ENCODE measurements at places on chromosomes 4 and X.

DNA sequence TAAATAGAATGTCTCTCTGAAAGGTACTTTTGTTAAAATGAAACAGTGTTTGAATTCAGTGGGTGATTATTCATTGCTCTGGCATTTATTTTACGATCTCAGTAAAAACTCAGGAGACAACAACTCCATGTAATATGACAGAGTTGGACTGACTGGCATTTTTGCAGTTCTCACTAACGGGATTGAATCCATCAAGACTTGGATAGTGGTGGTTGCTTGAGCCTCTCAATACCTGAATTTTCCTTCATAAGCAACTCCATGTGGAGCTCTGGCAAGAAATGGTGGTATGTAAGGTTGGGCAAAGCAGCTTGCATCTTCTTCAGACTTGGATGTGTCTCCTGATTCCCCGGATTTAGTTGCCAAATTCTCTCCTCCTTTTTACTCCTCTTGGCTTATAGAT is 72.7 kb downstream of the FRMPD4 start:
- DNase-seq = no peak

GRCh38 chrX:62923093-62923492 is 428.0 kb downstream of the SPIN4 start:
- no peak for DNase-seq

DNA sequence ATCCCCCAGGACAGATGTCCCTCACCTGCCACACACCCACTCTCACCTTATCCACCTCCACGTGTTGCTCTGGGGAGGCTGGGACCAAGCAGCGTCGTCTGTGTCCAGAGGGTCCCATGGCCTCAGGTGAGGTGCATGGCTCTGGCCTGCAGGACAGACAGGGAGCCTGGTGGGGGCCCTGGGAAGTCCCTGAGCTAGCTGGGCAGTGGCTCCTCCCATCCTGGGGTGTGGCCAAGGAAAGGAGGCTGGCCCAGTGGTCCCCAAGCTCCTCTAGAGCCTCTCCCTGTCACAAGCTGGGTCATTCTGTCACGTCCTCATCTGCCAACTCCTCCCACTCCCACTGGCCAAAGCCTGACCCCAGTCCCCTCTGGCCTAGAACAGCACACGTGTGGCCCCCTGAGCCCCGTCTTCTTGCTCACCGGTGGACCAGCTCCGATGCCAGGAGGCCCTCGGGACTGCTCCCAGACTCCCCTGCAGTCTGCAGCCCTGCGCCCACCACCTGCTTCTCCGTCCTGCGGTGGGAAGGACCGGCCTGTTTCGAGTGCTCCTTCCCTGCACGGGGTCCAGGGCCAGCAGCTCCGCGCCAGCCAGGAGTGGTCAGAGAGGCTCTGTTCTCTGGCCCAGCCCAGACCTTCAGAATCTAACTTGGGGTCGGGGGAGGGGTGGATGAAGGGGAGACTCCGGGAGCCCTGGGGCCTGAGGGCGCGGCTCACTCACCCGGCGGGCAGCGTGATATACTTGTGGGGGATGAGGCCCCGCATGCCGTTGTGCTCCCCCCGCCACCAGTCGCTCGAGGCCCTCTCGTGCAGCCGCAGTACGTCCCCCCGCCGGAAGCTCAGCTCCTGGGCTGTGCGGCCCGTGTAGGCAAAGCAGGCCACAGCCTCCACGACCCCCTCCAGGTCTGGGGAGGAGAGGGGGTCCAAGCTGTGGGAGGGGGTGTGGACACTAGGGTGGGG is 4.8 kb downstream of the AVPR2 start:
- DNase-seq = no peak

GRCh38 chr4:24235618-24236017 is 345.8 kb upstream of the PPARGC1A start:
- DNase-seq = no peak

DNA sequence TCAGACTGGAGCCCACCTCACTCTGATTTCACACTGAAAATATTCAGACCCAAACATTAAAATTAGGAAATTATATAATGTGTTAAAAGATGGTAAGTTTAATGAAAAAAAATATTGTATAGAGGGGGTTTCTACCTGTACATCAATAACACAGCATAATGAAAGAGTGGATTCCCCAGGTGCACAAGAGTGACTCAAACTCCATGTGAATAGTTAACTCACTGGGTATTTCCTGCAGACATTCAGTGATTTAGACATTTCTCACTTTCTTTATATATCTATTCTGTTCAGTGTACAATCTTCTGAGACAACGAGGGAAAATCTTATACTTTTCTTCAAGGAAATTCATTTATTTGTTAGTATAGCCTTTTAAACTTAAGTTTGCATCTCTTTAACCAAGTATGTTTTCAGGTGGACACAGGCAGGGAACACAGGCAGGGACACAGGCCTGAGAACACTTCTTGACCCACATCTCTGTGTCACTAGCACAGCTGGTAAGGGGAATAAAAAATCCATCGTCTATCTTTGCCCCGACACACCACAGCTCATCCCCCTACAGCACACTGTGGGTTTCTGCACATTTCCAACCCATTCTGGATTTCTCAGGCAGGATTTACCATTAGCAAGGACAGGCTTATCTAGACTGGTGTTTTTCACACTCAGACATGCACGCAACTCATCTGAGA is 525.5 kb upstream of the BOD1L1 start:
- no peak for DNase-seq

DNA sequence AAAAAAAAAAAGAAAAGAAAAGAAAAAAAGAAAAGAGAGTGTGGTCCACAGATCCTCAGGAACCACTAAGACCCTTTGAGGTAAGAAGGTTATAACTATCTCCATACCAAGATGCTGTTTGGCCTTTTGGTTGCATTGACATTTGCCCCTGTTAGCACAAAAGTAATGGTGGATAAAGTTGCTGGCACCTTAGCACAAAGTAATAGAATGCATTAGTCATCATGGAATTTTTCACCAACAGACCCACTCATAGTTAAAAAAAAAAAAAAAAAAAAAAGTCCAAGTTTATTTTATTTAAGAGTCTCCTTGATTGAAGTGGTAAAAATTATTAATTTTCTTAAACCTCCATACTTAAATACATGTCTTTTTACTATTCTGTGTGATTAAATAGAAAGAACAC is 78.4 kb upstream of the RBPJ start:
- no peak for DNase-seq

DNA sequence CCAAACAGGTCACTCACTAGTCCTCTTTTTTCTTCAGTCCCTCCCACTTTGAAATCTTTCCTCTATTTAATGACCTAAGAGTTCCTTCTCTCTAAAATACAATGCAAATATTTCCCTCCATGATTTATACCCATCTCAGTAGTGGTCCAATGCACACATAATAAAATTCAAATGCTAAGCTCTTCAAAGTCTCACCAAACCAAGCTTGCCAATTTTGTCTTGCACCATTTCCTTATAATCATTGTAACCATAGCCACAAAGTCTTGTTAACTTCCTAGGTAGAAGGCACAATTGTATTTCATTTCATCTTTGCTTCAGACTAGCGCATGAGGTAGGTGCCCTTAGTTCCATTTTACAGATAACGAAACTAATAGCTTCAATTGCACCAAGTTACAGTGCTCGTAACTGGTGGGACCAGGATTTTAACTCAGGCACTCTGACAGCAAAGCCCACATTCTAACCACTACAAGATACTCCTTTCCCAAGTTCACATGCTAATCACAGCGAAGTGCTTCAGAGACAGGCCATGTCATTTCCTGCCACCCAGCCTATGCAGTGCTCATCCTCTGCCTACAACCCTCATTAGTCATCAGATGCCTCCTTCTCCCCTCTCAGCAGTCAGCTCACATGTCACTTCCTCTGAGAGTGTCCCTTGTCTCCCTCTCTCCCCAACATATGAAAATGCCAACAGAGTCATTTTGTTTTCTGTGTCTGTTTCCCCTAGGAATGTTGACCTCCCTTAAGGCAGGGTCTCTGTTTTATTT is 66.9 kb upstream of the PPARGC1A start:
- DNase-seq = peak; percentile 18

DNA sequence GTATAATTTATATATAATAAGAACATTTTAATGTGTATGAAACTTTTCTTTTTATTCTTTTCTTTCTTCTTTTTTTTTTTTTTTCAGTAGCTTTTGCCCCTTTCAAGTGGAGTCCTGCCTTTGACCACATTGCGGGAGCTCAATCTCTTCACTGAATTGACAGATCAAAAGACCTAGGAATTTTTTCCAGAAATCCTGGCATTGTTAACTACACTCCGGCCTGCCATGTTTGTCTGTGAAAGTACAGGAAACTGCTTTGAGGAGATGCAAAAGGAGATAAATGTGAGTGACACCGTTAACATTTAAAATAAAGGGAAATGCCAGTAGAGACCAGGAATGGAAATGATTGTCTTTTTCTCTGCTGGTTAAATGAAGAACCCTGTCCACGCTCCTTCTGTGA is 159.3 kb upstream of the VCX3A start:
- no peak for DNase-seq

GRCh38 chr4:53490965-53491622 is 100.2 kb downstream of the LNX1 start:
- peak; percentile 17 for DNase-seq

DNA sequence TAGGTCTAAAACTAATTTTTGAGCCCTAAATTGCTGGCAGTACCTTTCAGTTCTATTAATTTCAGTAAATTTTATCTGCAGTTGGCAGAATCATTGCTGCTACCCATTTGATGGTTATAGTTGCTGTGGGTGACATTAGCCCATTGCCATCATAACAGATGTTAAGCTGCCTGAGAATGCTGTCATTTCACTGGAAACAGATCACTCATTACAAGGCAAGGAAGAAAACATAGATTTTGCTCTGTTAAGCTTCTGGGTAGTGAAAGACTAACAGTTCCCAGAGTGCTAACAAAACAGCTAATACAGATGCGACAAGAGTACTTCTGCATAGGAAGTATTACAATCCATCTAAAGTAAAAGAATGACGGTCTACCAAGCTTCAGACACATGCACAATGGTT is 213.2 kb downstream of the SPANXN3 start:
- DNase-seq = no peak

- DNase-seq = peak; percentile 14
Observed at GRCh38 chr4:88442689-88443191, 14.2 kb upstream of the HERC5 start.

- no peak for DNase-seq
Observed at GRCh38 chrX:34915463-34916225, 27.0 kb upstream of the FAM47B start.

DNA sequence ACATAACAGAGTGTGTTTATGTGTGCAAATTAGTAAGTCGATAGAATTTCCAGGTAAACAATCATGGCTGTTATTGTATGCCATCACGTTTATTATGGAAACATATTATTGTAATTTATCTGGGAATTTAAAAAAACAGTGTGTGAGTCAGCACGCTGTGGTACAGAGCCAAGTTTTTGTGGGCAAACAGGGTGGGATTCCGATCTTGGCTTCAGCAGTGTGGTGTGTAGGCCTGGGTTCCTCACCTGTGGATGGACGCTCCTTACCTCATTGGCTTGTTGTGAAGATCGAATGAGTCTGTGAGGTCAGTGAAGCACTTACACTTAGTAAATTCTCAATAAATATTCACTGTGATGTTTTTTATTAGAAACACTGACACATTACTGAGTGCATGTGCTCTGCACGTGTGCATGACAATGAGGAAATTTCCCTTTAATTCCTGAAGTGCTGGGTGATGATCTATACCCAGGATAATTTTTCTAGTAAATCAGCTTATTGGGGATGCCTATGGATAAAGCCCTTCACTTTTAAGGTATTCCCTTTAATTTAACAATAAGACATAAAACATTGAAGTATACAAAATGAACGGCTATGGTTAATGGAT is 36.4 kb downstream of the SLIT2 start:
- no peak for DNase-seq

- peak; percentile 71 for DNase-seq
Observed at GRCh38 chr4:173025131-173025530, 143.5 kb upstream of the GALNT7 start.

DNA sequence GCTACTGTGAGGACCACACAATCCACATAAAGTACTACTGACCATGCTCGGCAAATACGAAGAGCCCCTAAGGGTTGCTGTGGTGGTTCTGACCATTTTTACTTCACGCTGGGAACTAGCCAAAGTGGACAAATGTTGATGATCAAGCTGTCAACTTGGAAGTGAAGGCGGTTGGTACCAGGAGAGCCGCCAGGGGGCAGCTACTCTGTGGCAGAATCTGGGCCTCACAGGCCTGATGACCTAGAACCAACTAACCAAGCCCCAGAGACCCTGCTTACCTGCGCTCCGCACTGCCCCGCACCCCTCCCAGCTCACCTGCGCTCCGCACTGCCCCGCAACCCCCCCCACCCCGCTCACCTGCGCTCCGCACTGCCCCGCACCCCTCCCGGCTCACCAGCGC is 5.6 kb downstream of the GAK start:
- DNase-seq = no peak

- DNase-seq = no peak
Observed at GRCh38 chrX:148825696-148826095, 325.3 kb downstream of the AFF2 start.

DNA sequence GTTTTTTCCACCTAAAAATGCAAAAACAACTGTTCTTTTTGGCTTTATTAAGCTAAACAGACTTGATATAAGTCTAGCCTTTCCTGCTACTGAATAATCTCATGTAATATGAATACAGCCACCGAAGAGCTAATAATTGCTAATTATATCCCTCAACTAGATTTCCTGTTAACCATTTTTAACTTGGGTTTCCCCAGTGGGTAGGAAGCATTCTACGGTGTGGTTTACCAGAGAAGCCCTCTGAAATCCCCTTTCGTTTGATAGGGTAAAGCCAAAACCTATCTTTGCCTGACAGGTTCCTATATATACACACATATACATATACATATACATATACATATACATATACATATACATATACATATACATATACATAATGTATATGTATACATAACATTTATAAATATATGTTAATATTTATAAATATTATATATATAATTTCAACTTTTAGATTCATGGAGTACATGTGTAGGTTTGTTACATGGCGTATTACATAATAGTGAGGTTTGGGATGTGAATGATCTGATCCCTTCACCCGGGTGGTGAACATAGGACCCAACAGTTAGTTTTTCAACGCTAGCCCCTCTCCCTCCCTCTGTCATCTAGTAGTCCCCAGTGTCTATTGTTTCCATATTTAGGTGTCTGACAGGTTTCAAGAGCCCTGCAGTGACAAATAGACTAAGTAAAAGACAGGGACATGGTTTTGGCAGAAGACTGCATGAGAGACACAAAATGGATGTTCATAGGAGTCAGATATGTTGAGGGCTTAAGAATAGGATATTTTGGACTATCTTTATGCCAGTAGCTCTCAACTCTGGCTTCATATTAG is 62.4 kb downstream of the ATXN3L start:
- DNase-seq = peak; percentile 45

DNA sequence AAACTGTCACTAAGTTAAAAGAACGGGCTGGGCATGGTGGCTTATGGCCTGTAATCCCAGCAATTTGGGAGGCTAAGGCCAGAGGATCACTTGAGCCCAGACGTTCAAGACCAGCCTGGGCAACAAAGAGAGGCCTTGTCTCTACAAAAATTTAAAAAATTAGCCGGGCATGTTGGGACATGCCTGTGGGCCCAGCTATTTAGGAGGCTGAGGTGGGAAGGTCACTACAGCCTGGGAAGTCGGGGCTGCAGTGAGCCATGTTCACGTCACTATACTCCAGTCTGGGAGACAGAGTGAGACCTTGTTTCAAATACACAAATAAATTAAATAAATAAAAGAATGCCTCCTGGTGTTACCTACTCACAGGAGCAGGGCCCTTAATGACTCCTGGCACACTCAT is 69.5 kb downstream of the APBB2 start:
- no peak for DNase-seq

GRCh38 chrX:48663241-48663640 is 20.4 kb upstream of the WAS start:
- DNase-seq = no peak

- no peak for DNase-seq
Observed at GRCh38 chr4:169110633-169111032, 100.6 kb upstream of the CBR4 start.

Data from Jurkat, Clone E6-1 (cell line).